Activated CD8-positive, alpha-beta memory T cell treated with anti-CD3 and anti-CD28 coated beads for 4 hours (primary cell): ENCODE measurements at places on chromosomes 2 and 18.

GRCh38 chr2:134218414-134218813 lies 35.5 kb upstream of the MGAT5 start:
- DNase-seq = no peak

- no peak for DNase-seq
These were observed 62.0 kb upstream of the SLC35F5 start for GRCh38 chr2:113818382-113818951.

DNA sequence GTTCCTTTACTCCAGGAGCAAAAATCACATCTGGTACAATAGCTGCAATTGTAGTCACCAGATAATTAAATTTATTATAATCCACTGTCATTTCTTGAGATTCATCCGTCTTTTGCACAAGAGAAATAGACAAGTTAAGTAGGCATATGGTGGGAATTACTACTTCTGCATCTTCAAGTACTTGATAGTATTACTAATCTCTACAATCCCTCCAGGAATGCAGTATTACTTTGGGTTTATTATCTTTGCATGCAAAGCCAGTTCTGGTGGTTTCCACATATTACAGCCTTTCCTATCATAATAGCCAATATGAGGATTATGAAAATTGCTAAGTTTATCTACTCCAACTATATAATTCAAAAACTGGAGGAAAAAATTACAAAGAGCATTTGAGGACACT lies 254.1 kb downstream of the IKZF2 start:
- DNase-seq = no peak

- no peak for DNase-seq
These were observed 15.6 kb downstream of the CNOT9 start for GRCh38 chr2:218583983-218584850.

DNA sequence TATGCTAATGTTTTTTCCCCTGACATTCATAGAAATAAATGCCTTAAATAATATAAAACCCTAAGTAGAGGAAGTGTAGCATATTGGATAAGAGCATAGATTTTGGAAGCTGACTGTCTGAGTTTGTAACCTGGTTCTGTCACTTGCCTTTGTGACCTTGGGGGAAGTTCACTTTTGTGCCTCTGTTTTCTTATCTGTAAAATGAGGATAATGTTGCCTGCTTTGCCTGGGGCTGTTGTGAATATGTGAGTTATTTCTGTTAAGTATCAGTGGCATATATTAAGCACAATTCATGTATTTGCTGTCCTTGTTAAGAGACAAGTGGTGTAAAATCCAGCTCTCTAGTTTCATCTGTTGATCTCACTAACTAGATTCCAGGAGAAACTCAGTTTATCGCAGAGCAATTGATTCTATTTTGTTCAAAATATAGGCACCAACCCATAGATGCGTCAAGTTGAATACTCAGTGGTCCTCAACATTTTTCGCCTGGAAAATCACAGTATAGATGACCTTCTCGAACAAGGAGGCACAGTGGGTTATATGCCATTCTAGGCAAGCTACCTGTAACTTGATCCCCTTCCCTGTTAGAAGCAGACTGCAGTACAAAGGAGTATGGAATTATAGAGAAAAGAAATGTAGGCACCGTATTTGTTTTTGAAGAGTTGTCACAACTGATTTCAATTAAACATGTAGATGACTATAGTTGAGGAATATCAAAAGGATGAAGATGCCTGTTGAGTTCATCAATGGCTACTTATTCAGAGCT lies 67.0 kb downstream of the SOCS6 start:
- no peak for DNase-seq

DNA sequence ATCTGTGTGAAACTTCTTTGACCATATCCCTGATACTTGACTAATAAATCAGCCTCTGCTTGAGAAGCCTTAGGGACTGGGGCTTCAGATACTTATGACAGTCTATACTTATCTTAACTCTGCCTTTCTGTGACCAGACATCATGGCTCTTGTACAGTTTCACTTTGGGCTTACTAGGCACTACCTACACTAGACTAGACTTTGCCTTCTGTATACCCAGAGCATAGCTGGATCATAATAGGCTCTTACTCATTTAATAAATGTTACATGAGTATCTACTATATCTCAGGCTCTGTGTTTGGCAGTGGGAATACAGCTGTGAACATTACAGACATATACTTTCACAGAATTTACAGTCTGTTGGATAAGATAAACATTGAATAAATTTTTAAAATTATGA lies 9.0 kb downstream of the UGP2 start:
- DNase-seq = no peak

- no peak for DNase-seq
These were observed at the start of gene FIGLA for GRCh38 chr2:70790136-70790828. TSS of gene FIGLA (minus strand) at chr2:70790643. CDS start at chr2:70790638, 5 bp downstream.

GRCh38 chr2:19685731-19686130 lies 216.1 kb downstream of the TTC32 start:
- DNase-seq = no peak

DNA sequence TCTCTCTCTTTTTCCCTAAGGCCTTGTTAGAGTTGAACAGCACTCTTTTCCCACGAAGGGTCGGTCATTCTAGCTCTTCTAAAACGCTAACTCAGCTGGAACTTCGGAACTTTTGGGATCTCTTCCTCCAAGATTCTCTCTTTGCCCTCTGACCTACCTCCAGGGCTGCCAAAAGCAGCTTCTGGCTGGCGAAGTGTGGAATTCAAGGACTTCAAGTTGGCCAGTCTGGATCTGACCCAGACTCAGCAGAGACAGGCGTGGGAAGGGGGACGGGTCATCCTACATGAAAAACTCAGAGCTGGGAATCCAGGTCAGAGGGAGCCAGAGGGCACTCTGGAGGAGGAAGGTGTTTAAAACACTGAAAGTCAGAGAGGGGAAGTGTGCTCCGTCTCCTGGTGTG lies 305.5 kb upstream of the HDAC4 start:
- DNase-seq = no peak

DNA sequence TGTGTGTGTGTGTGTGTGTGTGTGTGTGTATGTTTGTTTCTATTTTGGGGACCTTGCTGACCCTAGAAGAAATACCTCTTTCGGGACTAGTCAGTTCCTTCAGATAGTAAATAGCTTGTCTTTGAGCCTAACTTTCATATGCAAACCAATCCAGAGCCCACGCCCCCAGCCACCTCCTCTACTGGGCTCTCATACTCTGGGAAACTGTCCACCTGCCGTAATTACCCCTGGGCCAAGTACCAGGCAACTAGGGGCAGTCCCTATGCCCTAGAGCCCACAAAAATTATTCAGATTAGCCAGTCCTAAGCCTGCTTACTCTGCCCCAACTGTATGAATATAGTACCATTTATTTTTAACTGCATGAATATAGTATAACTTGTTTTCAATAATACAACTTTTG lies 970.4 kb downstream of the EPHA4 start:
- DNase-seq = no peak

DNA sequence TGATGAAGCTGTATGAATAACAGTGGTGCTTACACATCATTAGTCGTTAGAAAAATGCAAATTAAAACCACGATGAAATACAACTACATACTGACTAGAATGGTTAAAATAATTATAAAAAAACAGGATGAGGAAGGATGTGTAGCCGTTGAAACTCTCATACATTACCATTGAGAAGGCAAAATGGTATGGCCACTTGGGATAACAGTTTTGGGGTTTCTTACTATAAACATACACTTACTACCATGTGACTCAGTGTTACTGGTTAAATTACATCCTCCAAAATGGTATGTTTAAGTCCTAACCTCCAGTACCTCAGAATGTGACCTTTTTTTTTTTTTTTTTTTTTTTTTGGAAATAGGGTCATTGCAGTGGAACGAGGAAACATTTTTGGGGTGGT lies 58.4 kb downstream of the UBE2E3 start:
- no peak for DNase-seq

DNA sequence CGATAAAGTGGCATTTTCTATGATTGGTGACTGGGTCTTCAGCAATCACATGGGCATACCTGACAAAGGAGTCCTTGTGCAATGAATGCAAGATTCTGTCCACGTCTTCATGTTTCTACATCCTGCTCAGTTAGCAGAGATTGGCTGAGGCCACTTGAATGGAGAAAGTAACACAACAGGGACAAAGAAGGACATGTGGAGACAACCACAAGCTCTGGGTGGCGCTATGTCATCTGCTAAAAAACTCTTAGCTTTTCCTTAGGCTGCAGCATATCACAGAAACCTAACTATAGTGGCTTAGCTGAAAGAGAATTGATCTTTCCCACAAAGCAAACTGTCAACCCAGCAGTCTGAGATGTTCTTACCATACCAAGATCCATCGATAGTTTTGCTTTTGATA lies 1109.7 kb downstream of the SOCS6 start:
- no peak for DNase-seq

GRCh38 chr2:15169326-15170069 lies 391.6 kb downstream of the NBAS start:
- DNase-seq = no peak

- DNase-seq = no peak
These were observed 433.2 kb downstream of the FBXO15 start for GRCh38 chr18:73714466-73714865.

DNA sequence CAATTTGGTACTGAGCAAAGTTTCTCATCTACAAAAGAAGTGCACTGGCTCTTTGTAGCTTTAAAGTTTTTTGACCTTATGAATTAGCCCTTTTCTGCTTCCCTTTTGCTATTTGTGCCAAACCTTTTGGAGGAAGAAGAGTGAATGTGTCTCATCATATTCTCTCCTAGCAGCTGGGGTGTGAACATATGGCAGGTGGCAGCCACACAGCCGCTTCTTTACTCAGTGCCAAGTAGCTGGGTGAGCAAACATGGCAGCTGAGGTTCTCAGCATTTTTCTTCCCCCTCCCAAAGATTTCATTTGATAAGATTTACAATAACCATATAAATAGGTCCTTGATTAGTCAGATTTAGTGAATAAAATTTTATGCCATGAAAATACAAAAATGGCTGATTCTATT lies 46.7 kb upstream of the STK17B start:
- no peak for DNase-seq

DNA sequence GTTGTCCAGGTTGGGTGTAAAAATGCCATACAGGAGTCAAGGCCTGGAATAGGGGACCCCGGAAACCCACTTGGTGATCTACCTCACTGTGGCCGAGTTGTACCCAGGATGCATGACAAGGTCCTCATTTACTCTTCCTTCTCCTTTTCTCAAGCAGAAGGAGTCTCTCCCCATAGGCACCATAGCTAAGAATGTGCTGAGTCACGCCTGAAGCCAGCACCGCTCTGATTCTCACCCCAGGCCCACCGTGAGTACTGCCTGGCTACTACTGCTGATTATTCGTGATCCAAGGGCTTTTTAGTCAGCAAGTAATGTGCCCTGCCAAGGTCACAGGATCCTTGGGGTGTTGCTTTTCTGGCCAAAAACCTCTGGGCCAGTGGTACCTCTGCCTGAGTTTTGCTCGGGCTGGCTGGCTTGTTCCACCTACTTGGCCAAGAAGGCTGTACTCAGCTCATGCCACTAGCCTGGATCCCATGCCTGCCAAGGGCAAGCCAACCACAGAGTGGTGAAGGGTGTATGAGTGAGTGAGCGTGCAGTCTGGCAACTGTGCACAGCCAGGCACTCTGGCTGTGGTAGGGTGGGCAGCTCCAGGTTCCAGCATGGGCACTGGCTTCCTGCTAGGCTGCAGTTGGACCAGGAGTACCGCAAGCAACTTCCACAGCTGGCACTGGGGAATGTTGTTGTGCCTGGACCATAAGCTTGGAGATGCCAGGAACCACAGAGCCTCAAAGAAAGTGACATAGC lies 650.1 kb upstream of the VRK2 start:
- no peak for DNase-seq

- DNase-seq = no peak
These were observed 24.0 kb downstream of the CMPK2 start for GRCh38 chr2:6841537-6842287.

- no peak for DNase-seq
These were observed 30.9 kb upstream of the REEP1 start for GRCh38 chr2:86368161-86368824.

- DNase-seq = no peak
These were observed 207.0 kb downstream of the ZNF407 start for GRCh38 chr18:74804677-74805076.

GRCh38 chr2:57656198-57656597 lies 390.4 kb upstream of the VRK2 start:
- no peak for DNase-seq

GRCh38 chr2:241951316-241951700 lies 81.8 kb downstream of the RTP5 start:
- DNase-seq = no peak

DNA sequence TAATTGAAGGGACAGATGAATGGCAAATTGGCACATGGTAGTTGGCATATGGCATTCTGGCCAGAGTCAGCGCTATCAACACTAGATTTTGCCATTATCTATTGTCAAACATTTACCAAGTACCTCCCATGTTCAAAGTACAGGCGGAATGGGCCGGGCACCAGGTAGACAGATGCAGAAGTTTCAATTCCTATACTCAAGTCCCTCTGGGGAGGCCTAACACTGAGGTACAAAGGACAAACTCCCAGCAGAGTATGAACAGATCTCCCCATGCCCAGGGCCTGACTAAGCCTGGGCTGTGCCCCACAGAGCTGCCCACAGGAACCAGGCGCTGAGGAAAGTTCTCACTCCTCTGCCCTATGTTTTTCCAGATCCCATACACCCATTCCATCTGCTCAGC lies 257.5 kb upstream of the KLHL29 start:
- DNase-seq = no peak

- no peak for DNase-seq
These were observed at the start of gene GULP1 for GRCh38 chr2:188291617-188292347. TSS of gene GULP1 (plus strand) at chr2:188291874. CDS start at chr2:188477703, 185,829 bp downstream.

DNA sequence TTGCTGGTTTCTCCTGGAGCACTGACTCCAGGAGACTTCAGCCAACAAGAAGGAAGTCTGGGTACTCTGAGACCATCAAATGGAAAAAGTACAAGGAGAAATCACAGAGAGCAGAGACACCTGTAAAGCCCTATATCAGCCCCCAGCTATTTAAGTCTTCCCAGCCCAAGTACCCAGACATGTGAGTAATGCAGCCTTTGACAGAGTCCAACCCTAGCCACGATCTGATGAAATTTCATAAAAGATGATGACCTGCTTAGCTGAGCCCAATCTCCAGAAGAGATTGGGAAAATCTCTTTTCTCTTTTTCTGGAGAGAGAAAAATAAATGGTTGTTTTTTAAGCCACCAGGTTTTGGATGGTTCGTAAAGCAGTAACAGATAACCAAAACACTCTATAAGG lies 196.6 kb downstream of the NBAS start:
- DNase-seq = no peak

GRCh38 chr2:69798290-69798908 lies 31.1 kb upstream of the GMCL1 start:
- DNase-seq = no peak

DNA sequence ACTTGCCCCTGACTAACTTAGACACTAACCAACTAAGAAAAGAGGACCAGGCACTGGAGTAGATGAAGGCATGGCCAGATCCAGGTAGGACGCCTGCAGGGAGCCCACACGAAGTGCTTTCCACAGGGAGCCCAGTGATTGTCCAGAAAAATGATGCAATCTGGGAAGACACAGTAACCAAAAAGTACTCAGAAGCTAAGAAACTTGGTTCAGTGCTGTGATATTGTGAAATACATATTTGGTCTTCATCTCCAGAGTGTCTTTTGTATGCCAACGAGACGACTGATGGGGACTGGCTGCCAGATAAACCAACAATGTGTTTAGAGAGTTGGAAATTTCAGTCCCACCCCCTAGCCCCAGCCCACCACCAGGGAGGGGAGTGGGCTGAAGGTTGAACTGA lies 135.0 kb downstream of the SP3 start:
- DNase-seq = no peak

- no peak for DNase-seq
These were observed 92.5 kb upstream of the SLC35G4 start for GRCh38 chr18:11516751-11517503.
